ENCODE measurements at places on chromosomes 16 and 17.

DNA sequence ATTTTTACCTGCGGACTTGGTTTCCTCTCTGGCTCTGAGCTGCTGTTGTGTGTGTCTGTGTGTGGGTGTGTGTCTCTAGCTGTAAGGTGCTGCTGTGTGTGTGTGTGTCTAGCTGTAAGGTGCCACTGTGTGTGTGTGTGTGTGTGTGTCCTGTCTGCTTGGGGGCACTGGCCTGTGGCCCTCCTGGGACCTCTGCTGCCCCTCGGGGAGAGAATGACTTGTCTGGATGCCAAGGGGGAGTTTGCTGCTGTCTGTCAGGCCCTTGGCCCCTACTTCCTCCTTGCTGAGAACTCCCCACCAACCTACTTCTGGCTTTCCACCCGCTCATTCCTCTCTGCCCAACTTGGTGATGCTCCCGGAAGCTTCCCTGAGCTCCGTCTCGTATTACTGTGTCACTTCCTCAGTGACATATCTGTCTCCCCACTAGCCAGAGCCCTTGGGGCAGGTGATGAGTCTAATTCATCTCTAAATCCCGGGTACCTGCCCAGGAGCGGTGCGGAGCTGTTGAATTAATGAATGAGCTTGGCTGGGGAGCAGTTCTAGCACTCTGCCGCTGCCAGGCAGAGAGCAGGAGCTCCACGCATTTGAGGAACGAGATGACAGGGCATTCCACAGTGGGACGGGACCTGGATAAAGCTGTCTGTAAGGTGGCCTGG lies 3.5 kb upstream of the LASP1NB start:
- DNase-seq, result no peak

GRCh38 chr17:80419255-80419654 lies 4.3 kb downstream of the ENDOV start:
- no peak for DNase-seq

DNA sequence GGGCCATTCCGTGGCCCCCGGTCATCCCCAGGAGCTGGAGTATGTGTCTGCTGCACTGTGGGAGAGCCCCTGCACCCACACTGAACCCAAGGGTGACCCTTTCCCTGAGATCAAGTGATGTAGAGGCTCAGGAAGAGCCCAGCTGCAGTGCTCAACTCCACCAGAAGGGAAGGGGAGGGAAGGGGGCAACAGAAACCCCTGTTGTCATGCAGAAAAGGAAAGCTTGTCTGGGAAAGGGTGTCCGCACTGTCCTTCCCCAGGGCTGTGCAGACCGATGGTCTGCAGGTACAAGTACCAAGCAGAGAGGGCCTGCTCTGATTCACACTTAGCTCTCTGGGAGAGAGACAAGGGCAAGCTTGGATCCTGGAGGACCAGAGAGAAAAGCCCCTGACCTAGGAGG lies 45.7 kb upstream of the TOB1 start:
- no peak for DNase-seq

DNA sequence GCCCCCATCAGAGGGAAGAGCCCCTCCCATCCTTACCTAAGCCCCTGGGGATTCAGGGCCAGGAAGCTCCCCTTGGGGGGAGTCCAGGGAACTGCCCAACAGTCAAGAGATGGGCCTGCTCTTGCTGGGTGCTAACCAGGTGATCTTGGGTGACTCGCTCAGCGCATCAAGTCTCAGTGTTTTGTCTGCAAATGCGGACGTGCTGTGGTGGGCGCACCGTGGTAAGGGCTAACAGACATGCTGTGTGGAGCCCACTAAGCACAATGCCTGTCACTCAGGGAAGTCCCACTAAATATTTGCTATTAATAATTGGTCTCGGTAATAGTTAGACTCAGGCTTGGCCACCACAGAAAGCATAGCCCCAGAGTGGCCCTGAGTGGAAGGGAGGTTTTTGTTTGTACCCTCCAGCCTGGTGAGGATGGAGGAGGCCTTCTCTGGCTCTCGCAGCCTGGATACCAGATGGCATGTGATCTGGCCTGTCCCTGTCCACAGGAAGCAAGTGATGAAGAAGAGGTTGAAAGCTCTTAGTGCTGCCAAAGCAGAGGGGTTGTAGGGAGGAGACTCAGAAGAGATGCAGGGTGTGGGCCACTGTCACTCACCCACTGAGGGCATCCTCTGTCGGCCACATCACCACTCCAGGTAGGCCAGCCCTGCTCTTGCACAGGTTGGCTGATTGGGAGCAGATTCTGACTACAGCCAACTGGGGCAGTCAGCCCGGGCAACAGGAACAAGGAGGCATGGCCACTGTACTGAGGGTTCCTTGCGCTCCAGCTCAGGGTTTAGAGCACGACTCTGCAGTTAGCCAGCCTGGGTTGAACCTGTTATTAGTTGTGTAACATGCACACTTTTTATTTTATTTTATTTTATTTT lies 69.8 kb upstream of the KSR1 start:
- no peak for DNase-seq

GRCh38 chr16:69542974-69543373 lies 22.8 kb upstream of the NFAT5 start:
- no peak for DNase-seq

- DNase-seq, result no peak
Observed at GRCh38 chr17:58611331-58611730, 80.5 kb downstream of the TEX14 start.

DNA sequence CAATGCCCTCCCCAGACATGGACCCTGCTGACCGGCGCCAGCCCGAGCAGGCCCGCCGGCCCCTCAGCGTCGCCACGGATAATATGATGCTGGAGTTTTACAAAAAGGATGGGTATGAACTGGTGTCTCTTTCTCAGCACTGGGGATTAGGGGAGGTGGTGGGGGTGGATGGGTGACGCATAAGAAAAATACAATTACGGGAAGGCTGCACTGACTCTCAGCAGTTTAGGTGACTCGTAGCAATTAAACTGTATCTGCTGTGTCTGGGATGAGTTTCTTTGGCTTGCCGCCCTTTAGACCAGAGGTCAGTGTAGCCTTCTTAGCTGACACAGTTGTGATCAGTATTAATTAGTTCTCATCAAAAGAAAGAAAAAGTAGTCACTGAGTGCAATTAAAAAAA lies 59.0 kb downstream of the ELAC2 start:
- no peak for DNase-seq

Data from NCI-H1105 (cell line).